ENCODE measurements at places on chromosomes 3 and 15.

GRCh38 chr3:101591071-101591470 lies 17.1 kb downstream of the PCNP start:
- DNase-seq, result no peak

- DNase-seq, result no peak
These were observed 1.9 kb downstream of the IVD start for GRCh38 chr15:40407330-40407990.

- no peak for DNase-seq
These were observed 185.1 kb upstream of the UBE2E1 start for GRCh38 chr3:23620638-23621015.

DNA sequence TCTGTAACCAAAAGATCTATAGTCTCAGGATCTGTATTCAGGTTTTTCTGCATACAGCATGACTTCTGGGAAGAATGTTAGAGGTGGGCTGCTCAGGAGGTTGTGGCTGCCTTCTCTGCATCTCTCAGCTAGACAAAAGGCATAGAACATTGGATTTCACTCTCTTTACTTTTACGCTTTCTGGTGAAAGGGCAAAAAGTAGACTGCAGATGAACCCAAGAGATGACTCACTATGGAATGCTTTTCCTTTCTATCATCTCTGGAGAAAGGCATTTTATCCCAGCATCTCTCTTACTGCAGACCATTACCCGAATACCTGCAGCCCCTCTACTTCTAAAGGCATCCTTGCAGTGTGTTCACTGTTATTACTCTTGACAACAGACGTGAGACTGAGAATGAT lies 222.2 kb downstream of the WNT5A start:
- DNase-seq, result no peak

- DNase-seq, result no peak
These were observed 35.2 kb upstream of the SIAH2 start for GRCh38 chr3:150798122-150798618.

DNA sequence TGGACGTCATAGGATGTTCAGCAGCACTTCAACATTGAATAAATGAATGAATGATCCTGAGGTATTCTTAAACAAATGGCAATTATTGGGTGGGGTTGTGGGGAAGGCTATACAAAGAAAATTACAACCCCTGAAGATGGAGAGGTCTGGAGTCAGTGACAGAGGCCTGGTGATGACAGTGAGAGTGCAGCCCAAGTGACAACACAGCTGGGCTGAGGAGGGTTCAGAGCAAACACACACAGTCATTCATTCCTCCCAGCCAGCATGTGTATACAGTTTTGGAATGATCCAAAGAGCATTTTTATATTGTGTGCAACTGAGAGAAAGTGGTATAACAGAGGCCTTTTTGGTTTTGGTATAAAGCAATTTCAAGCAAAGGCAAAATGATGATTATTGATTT lies 148.1 kb downstream of the ANO10 start:
- no peak for DNase-seq
